ENCODE measurements at places on chromosomes 3 and 15. TPM values are rescaled to one million over a fixed set of nuclear protein-coding genes. Genes with fewer than 3 reads are reported as not detected.

A4GNT gene
- not detected for total RNA-seq

BLM gene
- total RNA-seq: 24.6 TPM

ROBO2 gene
- not detected for total RNA-seq

ARHGEF3 gene
- total RNA-seq: 18.1 TPM

DNA sequence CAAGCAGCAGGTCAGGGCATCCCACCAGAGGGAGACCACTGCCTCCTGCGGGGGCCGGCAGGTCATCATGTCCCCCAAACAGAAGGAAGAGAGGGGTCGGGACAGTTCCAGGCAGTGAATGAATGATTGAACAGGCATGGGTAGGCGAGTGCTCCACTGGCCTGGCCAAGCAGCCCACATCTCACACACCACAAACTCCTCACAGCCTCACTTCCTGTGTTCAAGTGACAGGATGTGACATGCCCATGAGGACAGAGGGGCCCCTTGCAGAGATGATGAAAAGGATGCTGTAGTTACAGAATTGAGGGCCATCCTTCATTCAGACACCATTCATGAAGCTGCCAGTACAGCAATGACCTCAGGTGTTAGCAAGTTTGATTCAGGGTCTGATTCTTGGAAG, 3.7 kb downstream of the IQSEC1 start:
- H3K4me3 ChIP-seq: no peak overlapping the region
- no peaks in the 10 kb centered on the region for H3K4me1 ChIP-seq
- no peak for DNase-seq

- H3K4me3 ChIP-seq: no peak overlapping the region
- H3K27ac ChIP-seq: no peak overlapping the region
- H3K27me3 ChIP-seq: no peaks in the 10 kb centered on the region
Observed at GRCh38 chr15:29008846-29009245, 123.1 kb downstream of the APBA2 start.

DNA sequence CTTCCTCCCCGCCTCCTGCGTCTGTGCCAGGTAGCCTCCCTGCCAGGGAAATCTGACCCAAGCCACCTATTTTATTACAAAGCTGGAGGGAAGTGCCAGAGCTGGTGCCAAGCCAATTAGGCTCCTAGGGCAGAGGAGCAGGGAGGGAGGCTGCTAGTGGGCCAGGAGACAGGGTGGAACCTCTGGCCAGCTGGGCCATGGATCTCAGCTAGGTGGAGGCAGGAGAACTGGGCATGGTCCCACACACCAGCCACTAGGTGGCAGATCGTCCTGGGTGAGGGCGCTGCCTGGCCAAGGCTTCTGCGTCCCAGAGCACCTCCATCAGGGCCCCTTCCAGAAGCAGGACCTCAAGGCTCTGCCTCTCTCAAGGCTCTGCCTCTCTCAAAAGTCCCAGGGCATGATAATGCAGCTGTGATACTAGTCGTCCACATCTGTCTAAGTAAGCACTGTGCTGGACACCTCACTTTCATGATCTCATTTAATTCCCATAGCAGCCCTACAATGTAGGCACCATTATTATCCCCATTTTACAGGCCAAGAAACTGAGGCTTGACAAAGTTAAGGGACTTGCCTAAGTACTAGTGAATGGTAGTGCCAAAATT, 4.5 kb upstream of the RFT1 start:
- H3K4me1 ChIP-seq: peaks cover 35% of the 10 kb centered on the region
- no peak overlapping the region for H3K4me3 ChIP-seq
- H3K36me3 ChIP-seq: no peaks in the 10 kb centered on the region

- H3K36me3 ChIP-seq: no peaks in the 10 kb centered on the region
- no peak for DNase-seq
- peaks cover 46% of the 10 kb centered on the region for H3K4me1 ChIP-seq
- H3K27ac ChIP-seq: no peak overlapping the region
- H3K4me3 ChIP-seq: no peak overlapping the region
Observed at GRCh38 chr3:111811811-111812210, 47.3 kb upstream of the PHLDB2 start.

GRCh38 chr3:46680298-46680826, 13.1 kb downstream of the ALS2CL start:
- H3K27ac ChIP-seq: no peak overlapping the region
- H3K4me1 ChIP-seq: no peaks in the 10 kb centered on the region
- DNase-seq: no peak
- no peaks in the 10 kb centered on the region for H3K27me3 ChIP-seq
- no peak overlapping the region for H3K4me3 ChIP-seq
- no peaks in the 10 kb centered on the region for H3K36me3 ChIP-seq

DNA sequence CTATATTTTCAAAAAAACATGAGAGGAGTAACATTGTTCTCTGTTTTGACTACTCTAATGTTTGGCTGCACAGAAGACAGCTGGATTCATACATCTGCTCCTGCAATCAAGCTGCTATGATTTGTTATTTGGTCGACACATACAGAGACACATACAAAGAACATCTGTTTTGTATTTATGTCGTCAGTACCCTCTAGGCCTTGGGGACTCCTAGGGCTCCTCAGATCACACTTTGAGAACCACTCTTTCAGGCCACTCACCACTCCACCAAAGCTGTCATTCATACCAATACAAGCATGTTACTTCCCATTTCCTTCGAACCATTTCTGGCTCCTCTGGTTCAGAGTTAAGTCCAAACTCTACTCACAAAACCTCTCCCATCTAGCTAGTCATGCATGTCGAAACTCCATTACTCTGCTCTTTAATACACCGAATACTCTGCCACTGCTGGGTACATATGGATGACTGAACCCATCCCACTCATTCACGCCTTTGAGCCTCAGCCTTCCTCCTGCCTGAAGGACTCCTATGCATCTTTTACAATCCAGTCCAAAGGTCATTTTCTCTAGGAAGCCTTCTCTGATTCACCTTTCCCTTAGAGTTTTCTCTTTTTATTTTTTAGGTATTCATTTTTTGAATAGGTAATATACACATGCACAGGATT, 102.9 kb upstream of the ARHGEF3 start:
- no peak overlapping the region for H3K27ac ChIP-seq
- no peak for DNase-seq
